ENCODE measurements at places on chromosomes 7 and 10.

- no peak for ATAC-seq
Measured at GRCh38 chr7:108089381-108089780, 40.8 kb downstream of the LAMB4 start.

DNA sequence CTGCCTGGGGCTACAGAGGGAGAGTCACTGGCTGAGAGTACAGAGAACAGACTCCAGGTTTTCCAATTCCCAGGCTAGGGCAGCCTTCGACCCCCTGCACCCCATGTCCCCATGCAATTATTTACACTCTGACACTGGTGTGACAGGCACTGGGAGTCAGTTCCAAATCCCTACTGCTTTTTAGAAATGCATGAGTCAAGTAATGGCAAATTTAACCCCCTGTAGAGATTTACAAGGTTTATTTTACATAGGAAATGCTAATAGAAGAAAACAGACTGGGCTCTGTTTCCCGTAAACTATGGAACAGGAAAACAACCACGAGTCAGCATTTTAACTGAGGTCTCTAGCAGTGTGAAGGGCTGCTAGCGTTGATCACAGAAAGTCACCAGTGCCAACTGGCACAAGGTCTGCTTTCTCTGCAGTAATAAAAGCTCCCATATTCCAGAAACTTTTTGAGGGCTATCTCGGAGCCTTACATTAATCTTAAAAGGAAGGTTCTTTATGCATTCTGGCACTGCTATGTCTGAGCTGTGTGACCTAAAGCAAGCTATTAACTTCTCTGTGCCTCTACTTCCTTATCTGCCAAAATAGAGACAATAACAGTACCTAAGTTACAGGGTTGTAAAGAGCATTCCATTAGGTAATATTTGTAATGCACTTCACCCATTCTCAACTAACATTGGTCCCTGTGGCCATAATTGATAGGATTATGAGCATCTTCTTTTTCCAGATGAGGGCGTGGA lies 28.2 kb downstream of the NOD1 start:
- no peak for ATAC-seq

- ATAC-seq: no peak
Measured at GRCh38 chr7:17229228-17229627, 69.2 kb upstream of the AHR start.

GRCh38 chr10:70803775-70804420 lies 11.8 kb upstream of the SGPL1 start:
- no peak for ATAC-seq

DNA sequence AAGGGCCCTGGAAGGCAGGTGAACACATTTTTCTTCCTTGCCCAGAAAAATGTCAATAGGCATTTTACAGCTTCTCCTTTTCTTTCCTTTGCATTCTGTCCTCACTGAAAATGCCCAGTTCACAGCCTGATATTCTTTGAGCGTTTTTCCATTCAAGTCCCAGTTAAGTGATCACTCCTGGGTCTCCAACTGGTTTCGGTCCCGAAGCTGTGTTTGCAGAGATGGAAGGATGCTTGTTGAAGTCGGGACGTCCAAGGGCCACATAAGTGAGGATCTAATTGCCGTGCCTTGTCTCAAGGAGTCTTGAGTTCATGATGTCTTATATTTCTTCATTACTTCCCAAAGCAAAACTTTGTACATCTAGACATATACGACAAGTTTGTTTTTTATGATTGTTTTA lies 208.7 kb upstream of the PRKCQ start:
- no peak for ATAC-seq

- ATAC-seq: no peak
Measured at GRCh38 chr7:22351329-22351692, 5.6 kb downstream of the RAPGEF5 start.

DNA sequence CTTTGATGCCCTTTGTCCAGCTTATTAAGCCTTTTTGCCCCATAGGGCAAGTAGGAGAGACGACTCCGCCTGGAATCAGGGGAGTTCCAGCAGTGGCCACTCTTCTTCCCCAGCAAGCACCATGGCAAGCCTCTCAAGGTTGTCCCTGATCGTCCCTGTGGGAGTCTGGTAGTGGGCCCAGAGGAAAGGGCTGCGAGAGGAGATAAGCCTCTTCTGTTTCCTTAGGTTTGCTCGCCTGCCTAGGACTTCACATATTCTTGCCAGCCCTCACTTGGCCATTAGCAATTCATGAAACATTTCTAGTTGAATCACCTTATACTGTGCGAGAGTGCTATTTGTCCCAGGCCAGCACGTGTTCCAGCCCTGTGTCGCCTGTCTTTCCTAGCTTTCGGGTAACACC lies 47.8 kb upstream of the CPN1 start:
- ATAC-seq: no peak

- no peak for ATAC-seq
Measured at GRCh38 chr7:94401428-94401814, 6.7 kb downstream of the COL1A2 start.

DNA sequence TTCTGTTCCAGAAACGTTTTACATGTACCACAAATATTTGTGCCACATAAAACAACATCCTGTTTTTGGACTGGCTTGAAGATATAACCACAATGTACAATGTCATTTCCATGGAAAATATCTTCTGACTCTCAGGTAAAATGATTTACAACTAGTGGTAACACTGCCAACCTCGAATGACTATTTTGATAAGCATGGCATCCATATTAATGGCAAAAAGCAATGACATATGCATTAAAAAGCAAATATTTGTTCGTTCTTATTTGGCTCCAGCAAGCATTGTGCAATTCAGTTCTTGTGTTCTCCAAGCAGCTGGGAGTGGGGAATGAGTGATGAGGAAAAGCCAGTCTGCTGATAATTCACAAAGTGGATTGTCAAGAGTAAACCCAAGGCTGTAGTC lies 289.0 kb downstream of the PLXDC2 start:
- no peak for ATAC-seq

GRCh38 chr10:97129666-97130065 lies 56.1 kb downstream of the SLIT1 start:
- no peak for ATAC-seq

DNA sequence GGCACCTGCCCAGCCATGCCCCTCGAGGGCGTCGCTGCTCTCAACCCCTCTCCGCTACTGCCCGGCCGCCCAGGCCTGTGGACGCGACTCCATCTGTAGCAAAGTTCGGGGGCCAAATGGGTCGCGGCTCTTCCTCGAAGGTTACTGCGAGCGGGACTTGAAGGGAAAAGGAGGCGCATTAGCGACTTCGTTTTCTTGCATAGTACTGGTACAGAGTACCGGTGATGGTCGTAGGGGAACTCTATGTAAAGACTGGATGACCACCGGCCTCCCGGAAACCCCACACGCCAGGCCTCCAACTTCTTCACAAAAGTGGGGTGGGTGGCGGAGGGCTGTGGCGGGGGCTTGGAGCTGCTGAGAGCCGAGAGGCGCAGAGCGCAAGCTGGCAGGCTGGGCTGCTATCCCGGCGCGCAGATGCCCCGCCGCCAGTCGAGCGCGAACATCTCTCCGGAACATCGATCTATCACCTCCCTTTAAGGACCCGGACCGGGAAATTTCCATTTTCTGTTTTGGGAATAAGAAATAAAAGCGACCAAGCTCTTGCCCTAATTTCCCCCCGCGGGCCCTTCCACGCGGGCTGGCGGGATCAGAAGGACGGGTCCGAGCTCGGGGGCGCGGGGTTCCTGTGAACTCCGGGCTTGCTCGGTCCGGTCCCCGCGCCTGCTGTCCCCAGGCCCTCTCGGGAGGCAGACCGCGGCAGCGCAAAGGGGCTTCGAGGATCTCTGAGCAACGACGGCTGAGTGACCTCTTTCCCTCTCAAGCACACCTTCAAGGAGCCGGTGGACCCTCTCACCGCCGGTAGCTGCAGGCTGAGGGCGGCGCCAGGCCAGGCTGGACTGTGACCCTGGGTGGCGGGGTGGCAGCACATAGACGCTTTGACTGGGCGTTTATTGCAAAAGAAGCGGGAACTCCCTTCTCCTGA lies 12.2 kb upstream of the FEZF1 start:
- no peak for ATAC-seq

GRCh38 chr10:73971636-73972354 lies 26.1 kb upstream of the VCL start:
- no peak for ATAC-seq

DNA sequence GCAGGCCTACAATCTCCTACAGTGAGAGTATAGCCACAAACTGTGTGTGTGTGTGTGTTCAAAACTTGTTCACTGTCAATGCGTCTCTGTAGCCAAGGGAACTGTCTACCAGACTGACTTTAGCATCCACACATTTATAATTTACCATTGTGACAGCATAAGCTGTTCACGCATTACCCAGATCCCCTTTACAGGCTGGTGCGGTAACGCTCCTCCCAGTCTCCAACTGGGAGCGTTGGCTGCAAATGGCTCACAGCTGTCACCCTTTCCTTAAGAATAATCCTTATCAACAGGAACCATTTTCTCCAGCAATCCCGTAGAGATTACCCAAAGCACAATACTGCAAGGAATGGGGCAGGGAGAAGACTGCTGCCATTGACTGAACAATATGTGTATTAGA lies 199.5 kb downstream of the GPAM start:
- ATAC-seq: no peak

GRCh38 chr10:22693371-22693784 lies 21.0 kb downstream of the PIP4K2A start:
- ATAC-seq: peak; percentile 93

- no peak for ATAC-seq
Measured at GRCh38 chr10:58305821-58306220, 29.0 kb upstream of the UBE2D1 start.

DNA sequence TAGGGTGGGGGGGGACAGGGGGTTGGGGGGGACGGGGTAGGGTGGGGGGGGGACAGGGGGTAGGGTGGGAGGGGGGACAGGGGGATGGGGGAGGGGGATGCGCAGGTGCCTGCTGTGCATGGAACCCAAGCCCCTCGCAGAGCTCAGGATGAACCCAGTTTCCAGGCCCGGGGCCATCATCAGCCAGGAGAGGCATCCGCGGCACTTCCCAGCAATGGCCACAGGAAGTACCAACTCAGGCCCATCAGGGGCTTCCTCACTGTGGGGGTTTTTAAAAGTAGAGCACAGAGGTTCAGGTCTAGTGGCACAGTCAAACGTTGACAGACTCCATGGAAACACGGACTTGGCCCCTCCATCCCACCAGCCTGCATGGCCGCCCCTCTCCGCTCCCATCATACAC lies 172.7 kb downstream of the DIP2C start:
- ATAC-seq: no peak

DNA sequence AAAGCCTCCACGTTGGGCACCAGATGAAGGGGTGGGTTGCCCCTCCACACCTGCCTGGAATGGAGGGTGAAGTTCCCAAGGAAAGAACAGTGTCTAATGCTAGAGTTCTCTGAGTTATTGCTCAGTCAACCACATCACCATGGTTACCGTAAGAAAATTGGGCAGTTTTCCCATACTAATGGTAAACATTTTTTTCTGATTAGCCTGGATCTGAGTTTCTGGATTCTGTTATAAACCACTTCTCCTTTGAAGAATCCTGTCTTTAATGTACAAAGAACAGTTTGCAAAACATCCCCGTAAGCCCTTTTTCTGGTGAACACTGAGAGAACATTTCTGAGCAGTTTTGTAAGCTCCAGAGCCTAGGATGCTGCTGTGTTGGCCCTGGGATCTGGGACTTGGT lies 45.5 kb downstream of the ABCC2 start:
- no peak for ATAC-seq

DNA sequence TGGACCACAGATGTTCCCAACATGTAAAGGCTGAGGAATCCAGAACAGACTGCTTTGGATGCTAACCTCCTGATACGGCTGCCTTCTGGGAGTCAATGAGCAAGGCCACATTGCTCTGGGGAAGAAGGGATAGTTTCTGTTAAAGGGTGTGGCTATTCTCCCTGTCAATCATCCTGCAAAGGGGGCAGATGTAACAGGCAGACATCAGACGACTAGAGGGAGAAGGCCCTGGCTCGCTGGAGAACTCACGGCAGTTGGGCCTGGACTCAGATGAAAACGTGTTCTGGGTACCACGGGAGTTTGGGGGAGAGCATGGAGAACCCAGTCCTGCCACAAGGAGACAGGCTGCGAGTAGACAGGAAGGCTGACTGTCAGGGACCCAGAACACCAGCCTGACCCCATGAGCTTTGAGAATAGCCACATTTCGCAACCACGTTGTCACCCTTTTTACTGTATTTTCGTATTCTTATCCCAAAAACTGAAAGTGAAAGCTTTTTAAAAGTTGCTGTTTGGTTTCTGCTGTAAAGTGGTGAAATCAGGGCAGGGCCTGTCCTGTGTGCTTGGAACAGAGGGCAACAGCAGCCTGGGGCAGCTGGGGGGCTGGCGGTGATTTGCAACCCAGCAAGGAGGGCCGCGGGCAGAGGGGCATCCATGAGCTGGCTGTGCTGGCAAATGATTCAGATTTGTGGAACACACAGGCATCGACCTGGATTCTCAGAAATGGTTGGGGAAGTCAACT lies 95.3 kb downstream of the MYOF start:
- ATAC-seq: peak; percentile 64

GRCh38 chr7:112080978-112081377 lies 125.2 kb downstream of the DOCK4 start:
- peak; percentile 14 for ATAC-seq

GRCh38 chr10:85598646-85599045 lies 767.9 kb downstream of the GRID1 start:
- ATAC-seq: no peak

GRCh38 chr7:43439631-43440401 lies 143.1 kb upstream of the STK17A start:
- ATAC-seq: peak; percentile 57

- no peak for ATAC-seq
Measured at GRCh38 chr10:70588255-70588654, 14.3 kb downstream of the PRF1 start.

GRCh38 chr7:128919241-128919640 lies 8.7 kb upstream of the KCP start:
- no peak for ATAC-seq

- ATAC-seq: peak; percentile 1
Measured at GRCh38 chr10:60777696-60778213, 523 bp upstream of the CDK1 start.

GRCh38 chr7:132904209-132904608 lies 177.7 kb downstream of the CHCHD3 start:
- peak; percentile 98 for ATAC-seq
